Activated CD4-positive, alpha-beta T cell treated with anti-CD3 and anti-CD28 coated beads, Interleukin-10, Interleukin-2, amounts not matched to agents 100 ng/mL and 50 ng/mL, durations not matched to agents 16 hours and 8 hours (primary cell): ENCODE measurements at places on chromosomes 1 and 21.

- no peak for DNase-seq
Measured at GRCh38 chr1:173714441-173714758, 381 bp upstream of the KLHL20 start.

- DNase-seq: no peak
Measured at GRCh38 chr1:53198241-53198651, 1.6 kb downstream of the CPT2 start.

DNA sequence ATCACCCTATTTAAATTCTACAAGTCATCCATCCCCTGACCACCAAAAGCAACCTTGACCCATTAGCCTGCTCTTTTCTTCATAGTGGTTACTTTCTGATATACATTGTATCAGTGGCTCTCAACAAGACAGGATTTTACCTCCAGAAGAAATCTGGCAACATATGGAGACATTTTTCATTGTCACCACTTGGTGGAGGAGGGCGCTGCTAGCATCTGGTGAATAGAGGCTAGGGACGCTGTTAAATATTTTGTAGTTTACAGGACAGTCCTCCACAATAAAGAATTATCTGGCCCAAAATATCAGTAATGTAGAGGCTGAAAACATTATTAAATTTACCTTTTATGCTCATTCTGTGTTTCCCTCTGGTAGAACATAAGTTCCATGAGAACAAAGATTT, 6.1 kb downstream of the HSPA13 start:
- DNase-seq: no peak

- DNase-seq: no peak
Measured at GRCh38 chr1:20167126-20167525, 18.8 kb upstream of the UBXN10 start.

- DNase-seq: no peak
Measured at GRCh38 chr21:42276526-42277154, 38.6 kb downstream of the TFF3 start.

DNA sequence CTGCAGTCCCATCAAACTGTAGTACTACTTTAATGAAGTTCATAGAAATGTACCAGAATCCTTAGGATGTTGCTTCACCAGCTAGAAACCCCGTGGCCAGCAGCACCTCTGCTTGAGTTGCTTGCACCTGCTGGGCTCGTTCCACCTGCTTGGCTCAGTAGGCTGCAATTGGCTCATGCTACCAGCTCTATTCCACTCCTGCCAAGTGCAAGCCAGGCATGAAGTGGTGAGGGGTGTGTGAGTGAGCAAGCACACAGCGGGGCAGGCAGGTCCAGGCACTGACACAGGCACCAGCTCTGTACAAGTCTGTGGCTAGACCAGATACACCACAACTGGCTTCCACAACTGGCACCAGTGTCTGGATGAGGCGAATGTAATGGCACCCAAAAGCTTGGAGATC, 209.9 kb downstream of the AMY1C start:
- no peak for DNase-seq

- DNase-seq: peak; percentile 34
Measured at GRCh38 chr1:46184920-46185658, 8.8 kb upstream of the P3R3URF start.

DNA sequence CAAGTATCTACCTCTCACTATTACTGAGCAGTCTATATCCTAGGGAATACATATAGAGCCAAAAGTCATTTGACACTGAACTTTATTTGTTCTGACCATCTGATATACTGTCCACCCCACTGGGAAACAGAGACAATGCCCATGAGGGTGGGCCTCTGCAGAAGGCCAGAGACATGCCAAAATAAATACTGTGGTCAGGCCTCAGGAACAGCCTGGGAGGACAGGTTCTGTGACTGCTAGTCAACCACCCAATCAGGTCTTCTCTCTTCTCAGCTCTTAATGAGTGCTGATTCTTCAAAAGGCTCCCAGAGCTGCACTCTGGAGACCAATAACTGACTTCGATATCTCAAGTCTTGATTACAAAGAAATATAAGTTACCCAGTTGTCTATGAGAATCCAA, 5.5 kb upstream of the ANKRD35 start:
- DNase-seq: no peak

GRCh38 chr21:35297665-35298064, 248.6 kb upstream of the RUNX1 start:
- no peak for DNase-seq
